ENCODE measurements at places on chromosomes 12 and 14. TPM values are rescaled to one million over a fixed set of nuclear protein-coding genes. Genes with fewer than 3 reads are reported as not detected.

- DNase-seq = no peak
These were observed 36.0 kb downstream of the MUCL1 start for GRCh38 chr12:54890339-54890738.

DNA sequence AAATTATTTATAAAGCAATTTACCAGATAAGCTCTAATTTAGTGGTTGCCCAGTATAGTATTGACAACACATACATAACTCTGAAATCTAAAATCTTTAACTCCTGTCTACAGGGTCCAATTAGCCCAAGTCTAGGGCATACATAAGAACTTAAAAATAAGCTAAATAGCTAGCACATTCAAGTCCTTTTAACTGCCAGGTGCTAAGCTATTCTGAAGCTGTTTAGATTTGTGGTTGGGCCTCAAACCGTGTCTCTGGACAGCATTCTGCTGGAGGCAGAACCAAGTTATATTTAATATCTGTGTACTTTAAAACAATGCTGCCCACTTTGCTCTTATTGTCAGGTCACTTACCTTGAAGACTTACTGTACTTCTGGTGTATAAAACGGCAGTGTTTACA, 19.0 kb downstream of the RPS6KA5 start:
- DNase-seq = no peak

DNA sequence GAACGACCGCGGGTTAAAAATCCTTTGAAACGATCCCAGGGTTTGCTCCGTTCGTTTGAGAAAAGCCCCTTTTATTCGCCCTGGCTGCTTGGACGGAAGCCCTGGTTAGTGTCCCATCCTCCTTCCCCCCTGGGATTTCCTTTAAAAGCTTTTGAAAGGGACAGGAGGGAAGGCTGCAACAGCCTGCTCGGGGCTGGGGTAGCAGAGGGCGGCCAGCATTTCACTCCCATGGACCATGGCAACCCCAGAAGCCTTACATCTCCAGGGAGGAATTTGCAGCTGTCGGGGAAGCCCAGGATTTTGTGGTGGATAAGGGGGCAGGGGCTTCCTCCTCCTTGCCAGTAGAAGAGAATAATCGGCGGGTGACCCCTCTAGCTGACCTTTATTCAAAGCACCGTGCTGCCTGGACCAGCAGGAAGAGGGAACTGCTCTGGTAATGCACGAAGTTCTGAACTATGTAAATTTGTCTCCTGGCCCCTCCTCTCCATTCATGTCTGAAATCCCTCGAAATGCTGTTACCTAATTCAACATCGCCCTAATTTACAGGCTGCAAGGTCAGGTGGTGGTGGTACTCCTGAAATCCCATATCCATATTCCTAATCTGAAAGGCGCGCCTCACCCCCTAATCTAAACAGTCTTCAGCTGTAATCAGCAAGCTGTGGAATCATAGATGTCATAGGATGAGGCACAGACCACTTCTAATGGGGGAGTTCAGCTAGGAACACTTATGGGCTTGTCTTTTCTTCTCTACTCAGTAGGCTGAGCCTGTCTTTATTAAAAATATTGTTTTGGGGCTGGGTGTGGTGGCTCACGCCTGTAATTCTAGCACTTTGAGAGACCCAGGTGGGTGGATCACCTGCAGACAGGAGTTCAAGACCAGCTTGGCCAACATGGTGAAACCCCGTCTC, 1.0 kb upstream of the CLIP1 start:
- no peak for DNase-seq

GRCh38 chr12:59077575-59078426, 157.5 kb upstream of the LRIG3 start:
- DNase-seq = no peak

- DNase-seq = no peak
These were observed 33.0 kb upstream of the P2RX4 start for GRCh38 chr12:121176826-121177529.

Gene DLGAP5
- total RNA-seq = 0.10 TPM

Gene LHX5
- total RNA-seq = not detected

All from posterior vena cava (tissue), 2 donors.